ENCODE measurements at places on chromosomes 13 and 19. TPM values are rescaled to one million over a fixed set of nuclear protein-coding genes. Genes with fewer than 3 reads are reported as not detected.

- DNase-seq: no peak
Observed at GRCh38 chr19:29060813-29061364, 152.1 kb downstream of the UQCRFS1 start.

DNA sequence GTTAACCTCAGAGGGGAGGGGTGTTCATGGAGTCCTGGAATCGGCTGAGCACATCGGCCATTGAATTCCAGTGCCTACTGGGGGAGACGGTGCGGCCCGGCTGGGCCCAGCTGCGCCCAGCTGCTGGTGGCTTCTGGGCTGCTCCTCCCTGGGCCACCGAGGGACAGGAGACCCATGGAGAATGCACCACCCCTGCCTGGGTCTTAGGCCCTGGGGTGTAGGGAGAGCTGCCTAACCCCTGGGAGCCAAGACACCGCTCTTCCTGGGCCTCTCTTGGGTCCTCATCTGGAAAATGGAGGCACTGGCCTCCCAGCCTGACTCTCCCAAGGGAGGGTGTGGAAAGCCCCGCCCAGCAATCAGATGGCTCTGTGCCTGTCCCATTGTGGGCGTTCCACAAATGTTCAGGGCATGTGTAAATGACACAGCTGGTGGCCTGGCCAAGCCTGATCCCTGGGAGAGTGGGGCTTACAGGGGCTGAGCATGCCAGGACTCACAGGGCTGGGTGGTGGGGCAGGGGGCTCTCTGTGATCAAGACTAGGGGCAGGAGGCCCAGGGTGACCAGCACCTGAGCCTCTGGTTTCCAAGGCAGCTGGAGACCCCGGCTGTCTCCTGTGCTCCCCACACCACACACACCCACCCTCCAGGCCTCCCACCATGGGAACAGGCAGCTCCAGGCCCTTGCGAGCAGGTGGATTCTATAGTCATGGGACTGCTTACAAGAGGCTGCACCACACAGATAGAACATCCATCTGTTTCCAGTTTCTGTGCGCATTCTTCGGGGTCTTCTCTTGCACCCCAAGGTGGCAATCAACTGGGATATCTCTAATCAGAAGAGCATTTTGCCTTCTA is 150.9 kb downstream of the URI1 start:
- no peak for DNase-seq

DNA sequence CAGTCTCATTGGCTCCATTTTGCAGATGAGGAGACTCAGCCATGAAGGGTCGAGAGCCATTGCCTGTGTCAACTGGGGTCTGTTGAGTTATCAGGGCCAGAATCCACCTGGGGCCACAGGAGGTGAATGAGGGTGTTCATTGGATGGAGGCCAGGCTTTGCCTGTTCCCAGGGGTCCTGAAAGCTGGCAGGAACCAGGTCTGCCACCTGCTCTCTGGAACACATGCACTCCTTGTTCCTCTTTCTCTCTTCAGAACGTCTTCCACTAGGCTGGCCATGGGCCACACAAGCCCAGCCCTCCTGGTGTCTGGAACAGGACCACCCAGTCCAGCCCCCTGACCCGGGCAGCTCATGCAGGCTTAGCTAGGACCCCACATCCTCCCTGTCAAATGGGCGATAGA is 21.1 kb downstream of the PPP1R37 start:
- DNase-seq: no peak

- DNase-seq: no peak
Observed at GRCh38 chr19:3692141-3693024, 7.9 kb downstream of the PIP5K1C start.

DCAF15 gene
- 21.5 TPM for polyA plus RNA-seq
